ENCODE measurements at places on chromosomes 13 and 19.
A peak's percentile ranks its signal among the peaks of the same experiment; 100 is the strongest.

DNA sequence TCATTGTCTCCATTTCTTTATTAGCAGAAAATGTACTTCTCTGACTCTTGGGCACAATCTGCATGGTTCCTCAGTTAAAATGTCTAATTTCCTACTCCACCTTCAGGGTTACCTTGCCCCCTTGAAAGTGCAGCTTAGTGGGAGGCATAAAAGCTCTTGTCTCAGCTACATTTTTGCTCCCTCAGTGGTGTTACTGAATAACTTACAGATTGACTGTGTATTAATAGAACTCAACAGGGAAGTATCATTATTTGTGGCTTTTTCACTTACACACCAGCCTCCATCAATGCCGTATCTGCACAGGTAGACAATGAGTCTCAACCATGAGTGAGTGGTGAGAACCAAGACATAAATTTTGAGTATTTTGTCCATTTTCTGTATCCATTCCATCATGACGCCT is 456.2 kb upstream of the MIR17HG start:
- DNase-seq: no peak

DNA sequence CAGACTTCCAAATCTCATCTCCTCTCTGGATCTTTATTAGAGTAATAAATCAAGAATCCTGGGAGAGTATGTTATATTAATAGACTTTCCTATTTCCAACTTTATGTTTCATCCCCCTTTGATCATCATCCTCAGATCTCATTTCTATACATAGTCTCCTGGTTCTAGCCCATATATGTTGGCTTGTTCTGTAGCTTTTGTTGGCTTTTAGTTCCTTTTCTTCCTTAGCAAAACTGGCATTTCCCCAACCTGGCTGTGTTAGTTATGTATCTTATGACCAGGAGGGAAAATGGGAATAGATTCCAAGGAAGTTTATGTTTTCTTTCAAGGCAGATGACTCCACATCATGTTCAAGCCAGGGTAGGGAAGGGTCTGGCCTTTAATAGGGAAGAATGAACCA is 2464.5 kb downstream of the PCDH9 start:
- DNase-seq: no peak

DNA sequence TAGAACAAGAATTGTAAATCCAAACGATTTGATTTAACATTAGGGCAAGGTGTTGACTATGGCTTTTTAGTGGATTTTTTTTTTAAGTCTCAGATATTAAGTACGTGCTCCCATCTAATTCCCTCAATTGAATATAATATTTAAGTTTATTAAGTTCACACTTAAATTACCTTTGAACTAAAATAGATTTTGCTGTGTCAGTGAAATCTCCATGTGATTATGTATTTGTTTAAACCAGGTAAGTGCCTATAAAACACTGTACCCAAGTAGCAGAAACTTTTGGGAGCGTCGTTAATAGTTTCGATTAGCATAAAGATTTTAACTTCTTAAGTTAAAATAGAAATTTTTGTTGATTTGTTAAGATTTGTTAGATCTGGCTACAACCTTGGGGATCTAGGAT is 1.6 kb downstream of the CLN5 start:
- DNase-seq: no peak

DNA sequence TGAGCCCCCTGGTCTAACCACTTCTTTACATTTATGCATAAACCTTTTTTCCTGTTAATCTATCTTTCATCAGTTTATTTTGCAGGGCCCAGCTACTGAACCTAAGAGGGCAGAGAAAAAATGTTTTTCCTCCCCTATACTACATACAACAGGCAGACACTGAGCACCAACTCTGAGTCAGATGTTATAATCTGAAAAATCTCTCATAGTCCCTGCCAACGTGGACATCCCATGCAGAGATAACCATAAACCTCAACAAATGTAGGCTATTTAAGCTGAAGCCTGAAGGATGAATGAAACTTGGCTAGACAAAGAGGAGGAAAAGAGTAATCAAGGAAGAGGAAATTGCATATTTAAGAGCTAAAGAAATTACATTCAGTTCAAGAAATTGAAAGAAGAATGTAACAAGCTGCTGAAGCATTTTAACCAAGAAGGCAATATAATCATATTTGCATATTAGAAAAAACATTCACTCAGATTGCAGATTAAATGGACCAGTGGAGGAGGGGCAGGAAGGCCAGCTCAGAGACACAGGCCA is 2.6 kb downstream of the NEK3 start:
- DNase-seq: no peak

GRCh38 chr13:83839146-83839545 is 43.1 kb downstream of the SLITRK1 start:
- DNase-seq: no peak

GRCh38 chr13:25406377-25406776 is 34.6 kb downstream of the ATP8A2 start:
- peak; percentile 12 for DNase-seq

DNA sequence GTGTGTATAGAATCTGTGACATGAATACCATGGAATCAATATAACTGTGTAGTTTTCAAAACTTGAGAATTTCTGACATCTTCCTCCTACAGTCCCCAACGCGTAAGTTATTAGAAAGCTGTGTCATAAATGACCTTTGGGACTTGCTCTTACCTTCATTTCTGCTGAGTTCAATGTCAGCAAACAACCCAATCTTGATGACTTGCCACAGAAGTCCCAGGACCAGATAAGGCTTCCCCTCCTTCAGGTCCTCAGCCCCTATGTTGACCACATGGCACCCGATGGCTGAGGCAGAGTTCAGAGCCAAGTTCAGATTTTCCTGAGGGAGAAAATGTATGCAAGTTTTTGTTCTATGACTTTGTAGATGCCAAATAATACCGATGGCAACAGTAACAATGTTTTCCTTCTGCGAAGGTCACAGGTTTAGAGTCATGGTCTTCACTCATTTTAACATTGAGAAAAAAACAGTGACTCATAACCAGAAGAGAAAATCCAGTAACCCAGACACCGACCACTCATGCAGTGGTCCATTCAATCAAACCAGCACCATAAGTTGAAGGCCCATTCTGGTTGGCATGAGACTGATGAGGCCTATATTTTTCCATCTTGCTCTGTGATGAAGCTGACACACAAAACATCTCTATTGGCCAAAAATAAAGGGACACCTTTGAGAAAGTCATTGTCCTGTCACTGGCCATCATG is 29.2 kb downstream of the LCP1 start:
- no peak for DNase-seq

DNA sequence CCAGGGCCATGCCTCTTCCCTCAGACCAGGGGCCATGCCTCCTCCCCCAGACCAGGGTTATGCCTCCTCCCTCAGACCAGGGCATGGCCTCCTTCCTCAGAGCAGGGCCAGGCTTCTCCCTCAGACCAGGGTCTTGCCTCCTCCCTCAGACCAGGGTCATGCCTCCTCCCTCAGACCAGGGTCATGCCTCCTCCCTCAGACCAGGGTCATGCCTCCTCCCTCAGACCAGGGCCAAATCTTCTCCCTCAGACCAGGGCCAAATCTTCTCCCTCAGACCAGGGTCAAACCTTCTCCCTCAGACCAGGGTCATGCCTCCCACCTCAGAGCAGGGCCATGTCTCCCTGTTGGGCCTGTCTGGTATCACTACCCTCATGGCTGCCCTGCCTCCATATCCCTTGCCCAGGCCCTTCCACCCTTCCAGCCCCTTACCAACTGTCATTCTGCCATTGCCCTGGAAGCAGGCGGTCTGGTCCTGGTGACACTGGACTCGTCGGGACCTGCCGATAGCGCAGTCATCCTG is 4.2 kb downstream of the LYPD5 start:
- no peak for DNase-seq

- DNase-seq: no peak
These were observed 807.5 kb upstream of the ATXN8OS start for GRCh38 chr13:69300131-69300530.

- no peak for DNase-seq
These were observed 35.7 kb downstream of the ZSWIM4 start for GRCh38 chr19:13830741-13831536.

DNA sequence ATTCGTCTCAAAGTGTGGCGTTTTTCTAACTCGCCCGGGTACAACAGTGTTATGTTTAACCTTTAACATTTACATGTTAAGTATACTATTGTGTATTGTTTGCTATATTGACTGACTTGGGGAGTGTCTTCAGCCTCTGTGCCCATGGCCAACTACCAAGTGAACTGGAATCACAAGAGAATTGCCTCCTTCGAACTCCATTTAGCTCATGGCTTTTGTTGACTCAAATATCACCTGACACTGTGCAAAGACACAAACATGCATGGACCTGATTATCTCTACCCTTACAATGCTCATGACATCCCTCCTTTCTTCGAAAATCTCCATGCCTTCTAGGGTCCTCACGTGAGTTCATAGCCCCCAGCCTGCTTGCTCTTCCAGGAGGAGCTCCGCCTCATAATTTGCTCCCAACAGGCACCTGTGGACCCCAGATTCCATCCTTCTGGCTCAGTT is 704 bp downstream of the ZNF814 start:
- no peak for DNase-seq

GRCh38 chr13:24065176-24065575 is 95.3 kb upstream of the SPATA13 start:
- no peak for DNase-seq

GRCh38 chr13:77720988-77721387 is 23.5 kb downstream of the SLAIN1 start:
- no peak for DNase-seq

DNA sequence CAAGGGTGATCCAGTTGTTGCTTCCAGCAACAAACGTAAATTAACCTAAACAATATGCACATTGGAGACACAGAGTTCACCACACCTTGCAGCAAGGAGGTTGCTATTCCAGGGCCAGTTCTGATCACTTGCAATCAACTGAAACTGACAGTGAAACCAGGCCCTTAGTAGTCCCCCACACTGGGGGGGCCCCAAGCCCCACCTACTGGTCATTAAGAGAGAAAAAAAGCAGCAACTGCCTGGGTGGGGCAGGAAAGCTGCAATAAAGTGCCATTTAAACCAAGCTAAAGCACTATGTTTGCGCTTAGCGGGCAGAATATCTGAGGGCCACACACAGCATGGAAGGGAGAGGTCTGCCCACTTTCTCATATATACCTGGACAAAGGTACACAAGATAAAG is 51.5 kb downstream of the ATP7B start:
- peak; percentile 24 for DNase-seq

- DNase-seq: no peak
These were observed 4.6 kb upstream of the TSHZ3 start for GRCh38 chr19:31353833-31354232.

DNA sequence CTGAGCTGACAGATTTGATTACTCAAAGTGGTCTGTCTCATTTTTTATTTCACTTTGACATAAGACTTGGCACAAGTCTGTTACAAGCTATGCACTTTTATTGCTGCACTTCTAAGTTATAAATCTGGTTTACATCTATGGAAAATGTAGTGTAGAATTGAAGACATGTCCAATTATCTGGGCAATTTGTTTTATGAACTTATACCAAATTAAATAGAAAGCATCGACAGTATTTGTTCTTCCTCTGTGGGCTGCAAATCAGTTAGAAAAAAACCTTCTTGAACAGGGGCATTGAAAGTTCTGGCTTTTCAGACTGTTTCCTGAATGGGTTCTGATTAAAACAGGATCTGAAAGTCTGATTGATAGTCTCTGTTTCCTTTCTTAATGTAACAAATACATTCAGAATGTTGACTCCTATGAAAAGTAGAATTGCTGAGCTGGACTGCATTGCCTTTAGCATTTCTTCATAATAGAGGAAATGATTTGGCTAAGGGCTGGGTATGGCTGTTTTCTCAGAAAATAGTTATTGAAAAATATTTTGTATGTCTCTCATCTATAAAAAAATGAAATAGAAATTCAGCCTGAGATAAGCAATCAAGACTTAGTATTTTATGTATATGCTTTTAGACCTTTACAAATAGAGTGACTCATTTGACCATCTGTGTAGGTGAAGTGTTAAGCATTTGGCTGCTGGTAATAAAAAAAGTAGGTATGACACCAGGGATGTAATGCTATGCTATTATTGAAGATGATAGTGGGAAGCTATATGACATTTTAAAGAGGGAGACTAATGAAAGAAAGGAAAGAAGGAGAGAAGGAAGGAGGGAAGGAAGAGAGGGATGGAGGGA is 210.9 kb upstream of the SPRY2 start:
- no peak for DNase-seq

DNA sequence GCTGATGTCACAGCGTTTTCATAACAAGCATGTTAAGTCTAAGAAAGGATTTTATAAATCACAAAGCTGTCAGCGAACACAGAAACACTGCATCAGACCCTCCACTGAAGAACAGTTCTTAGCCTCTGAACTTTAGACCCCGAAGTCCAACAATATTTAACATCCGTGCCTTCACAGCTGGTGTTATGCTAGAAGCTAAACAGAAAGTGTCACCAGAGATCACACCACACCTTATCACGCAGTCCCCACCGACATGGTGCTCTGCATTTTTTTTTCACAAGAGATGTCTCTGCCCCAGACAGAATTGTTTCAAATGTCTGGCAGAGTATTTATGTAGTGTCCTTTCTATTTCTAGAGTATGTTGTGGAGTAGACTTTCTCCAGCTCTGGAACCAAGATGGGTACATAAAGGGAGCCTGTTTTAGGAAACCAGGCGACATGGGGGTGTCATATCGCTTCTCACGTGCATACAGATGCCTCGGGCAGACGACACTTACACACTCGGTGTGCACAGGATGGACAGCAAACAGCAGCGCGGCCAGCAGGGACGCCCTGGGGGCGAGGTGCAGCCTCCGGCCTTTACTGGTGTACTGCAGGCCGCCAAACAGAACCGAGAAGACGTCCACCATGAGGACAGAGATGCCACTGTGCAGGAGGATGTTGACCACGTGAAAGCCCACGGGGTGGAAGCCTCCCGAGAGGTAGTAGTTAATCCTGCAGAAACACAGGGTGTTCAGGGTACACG is 12.0 kb downstream of the TMTC4 start:
- DNase-seq: no peak

GRCh38 chr19:42343344-42344110 is 18.1 kb downstream of the MEGF8 start:
- peak; percentile 29 for DNase-seq

- DNase-seq: no peak
These were observed 260.4 kb upstream of the MAB21L1 start for GRCh38 chr13:35736876-35737275.

DNA sequence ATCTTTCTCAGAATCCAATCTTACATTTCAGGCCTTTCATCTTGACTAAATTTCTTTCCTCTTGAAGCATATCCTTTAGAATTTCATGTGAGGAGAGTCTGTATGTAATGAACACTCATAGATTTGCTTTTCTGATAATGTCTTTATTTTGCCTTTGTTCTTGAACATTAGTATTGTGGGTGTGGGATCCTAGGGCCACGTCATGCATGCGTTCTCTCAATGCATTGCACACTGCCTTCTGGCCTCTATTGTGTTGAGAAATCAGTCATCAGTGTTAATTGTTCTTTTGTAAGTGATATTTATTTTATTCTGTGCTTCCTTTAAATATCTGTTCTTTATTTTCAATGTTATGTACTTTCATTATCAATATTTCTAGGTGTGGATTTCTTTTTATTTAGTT is 364.9 kb downstream of the OXGR1 start:
- DNase-seq: no peak

DNA sequence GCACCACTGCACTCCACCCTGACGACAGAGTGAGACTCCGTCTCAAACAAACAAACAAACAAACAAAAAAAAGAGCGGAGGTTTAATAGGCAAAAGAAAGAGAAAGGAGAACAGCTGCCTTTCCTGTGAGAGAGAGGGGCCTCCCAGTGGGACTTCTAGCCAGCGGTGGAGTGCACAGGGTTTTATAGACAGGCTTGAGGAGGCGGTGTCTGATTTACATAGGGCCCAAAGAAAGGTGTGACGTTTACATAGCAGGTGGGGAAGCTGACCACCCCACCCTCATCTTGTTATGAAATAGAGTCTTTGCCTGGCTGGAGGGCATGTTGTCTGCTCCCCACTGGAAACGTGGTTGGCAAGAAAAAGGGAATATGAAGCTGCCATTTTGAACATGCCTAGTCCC is 106.0 kb upstream of the CSNK1A1L start:
- DNase-seq: no peak

All from NAMALWA (cell line).